Heart right ventricle (tissue), 16 donors: ENCODE measurements at places on chromosomes 7 and 10. TPM values are rescaled to one million over a fixed set of nuclear protein-coding genes. Genes with fewer than 3 reads are reported as not detected.

The MEIG1 gene
- not detected for total RNA-seq

The TRIM50 gene
- total RNA-seq: not detected

The OR13A1 gene
- not detected for total RNA-seq

The IDI2 gene
- not detected for total RNA-seq

The THSD7A gene
- 1.0 TPM for total RNA-seq

The FAM25A gene
- total RNA-seq: not detected

The PNLIPRP1 gene
- total RNA-seq: not detected

The GPER1 gene
- 1.8 TPM for total RNA-seq

The PALS2 gene
- 3.9 TPM for total RNA-seq

The PGAM2 gene
- total RNA-seq: 554 TPM

The MMP21 gene
- not detected for total RNA-seq

The PRXL2A gene
- 85.4 TPM for total RNA-seq

The RBP3 gene
- total RNA-seq: not detected

The TAS2R5 gene
- not detected for total RNA-seq

The CCDC7 gene
- total RNA-seq: 31.2 TPM

The SLC29A3 gene
- 2.3 TPM for total RNA-seq

The ZNF239 gene
- total RNA-seq: 1.3 TPM

The HTRA1 gene
- total RNA-seq: 23.4 TPM

The SLC25A40 gene
- total RNA-seq: 24.3 TPM
